ENCODE measurements at places on chromosomes 1 and 21.

DNA sequence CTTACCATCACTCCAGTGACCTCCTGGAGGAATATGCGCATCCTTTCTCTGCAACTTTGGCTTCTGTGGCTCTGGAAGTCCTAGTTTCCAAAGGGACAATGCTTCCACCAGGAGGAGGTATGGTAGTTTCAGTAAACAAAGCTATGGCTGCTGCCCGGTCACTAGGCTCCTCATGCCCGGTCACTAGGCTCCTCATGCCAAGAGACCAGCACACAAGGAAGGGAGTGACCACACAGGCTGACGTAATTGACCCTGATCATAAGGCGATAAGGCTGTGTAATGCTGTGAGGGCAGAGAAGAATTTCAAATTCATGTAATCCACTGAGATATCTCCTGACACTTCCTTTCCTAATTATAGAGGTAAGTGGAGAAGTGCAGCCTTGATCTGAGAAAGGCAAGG, 102.9 kb downstream of the DTL start:
- no peak for DNase-seq

GRCh38 chr1:47992720-47993415, 4.3 kb downstream of the TRABD2B start:
- DNase-seq: no peak

DNA sequence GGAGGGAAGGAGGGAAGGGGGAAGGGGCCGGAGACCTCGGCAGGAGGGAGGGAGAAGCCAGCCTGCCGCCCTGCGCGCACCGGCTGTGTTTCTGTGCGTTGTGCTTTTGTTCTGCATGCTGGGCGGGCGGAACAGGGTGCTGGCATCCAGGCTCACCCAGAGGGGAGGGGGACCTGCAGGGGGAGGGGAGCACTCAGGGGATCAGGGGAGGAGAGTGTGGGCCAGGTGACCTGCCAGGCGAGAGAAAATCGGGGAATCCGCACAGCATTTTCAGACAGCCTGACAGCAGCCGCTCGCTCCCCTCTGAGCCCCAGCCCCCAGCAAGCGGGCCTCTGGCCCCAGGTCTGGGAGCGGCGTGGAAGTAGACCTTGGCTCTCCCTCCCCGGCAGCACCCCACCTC, 54.7 kb downstream of the RIPK4 start:
- no peak for DNase-seq

GRCh38 chr1:14977338-14977931, 176.1 kb upstream of the TMEM51 start:
- no peak for DNase-seq

DNA sequence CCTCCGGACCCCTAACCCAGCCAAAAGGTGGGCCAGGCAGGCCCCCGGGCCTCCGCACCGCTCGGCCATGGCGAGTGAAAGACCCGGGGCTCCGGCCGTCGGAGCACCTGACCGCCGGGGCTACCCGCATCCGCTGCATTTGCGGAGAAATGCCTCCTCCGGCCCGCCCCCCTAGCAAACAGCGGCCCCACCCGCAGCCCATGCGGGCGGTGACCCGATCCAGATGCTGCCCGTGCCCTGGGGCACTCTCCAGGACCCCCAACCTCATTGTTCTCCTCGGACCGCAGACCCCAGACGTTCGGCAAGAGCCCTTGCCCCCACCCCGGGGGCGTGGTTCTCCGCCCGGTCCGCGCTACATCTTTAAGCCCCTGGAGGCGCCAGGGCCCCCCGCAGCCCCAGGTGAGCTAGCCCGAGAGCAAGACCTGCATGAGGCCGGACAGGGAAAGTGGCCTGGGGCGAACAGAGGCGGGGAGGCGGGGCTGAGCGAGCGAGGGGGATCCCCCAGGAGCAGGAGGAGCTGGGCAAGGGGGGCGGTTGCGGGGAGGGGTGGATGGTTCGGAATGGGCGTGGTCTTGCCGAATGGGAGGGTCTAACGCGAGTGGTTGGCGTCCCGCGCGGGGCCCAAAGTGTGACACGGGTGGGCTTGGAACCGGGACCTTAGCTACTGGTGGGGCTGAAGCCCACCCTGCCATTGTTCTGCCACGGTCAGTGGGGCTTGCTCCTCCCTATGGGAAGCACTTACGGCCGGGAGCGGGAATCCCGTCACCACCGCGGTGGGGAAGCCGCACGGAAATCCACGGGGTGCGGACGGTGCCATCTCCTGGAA, 6.3 kb upstream of the CRYBG2 start:
- no peak for DNase-seq

DNA sequence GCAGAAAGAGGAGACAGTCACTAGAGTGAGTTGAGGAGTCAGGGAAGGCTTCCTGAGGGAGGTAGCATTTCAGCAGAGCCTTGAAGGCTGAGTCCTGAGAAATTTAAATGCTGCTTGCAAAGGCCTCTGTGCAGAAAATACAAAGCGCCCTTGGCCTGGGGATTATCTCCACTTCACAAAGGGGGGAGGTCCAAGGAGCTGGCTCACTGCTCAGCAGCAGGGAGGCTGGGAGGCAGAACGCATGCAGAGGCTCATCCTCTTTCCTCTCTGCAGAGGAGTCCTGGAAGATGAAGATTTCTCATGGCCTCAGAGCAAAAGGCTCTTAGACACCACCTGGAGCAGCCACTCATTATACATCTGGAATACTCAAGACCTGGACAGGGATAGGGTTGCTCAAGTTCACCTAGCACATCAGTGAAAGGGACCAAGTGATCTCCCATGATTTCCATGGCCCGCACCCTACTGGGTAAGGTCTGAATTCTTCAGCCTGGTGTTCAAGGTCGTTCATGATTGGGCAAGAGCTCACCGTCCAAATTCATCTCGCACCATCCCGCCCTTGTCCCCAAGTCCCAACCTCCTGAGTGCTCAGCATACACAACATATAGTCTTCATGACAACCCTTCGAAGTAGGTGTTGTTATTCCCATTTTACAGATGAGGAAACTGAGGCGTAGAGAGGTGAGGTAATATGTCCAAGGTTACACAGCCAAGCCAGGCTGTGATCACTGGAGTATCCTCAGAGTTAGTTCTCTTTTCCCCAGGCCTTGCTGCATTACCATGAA, 9.0 kb downstream of the SLC1A7 start:
- no peak for DNase-seq

- no peak for DNase-seq
These were observed 165.0 kb downstream of the RHOU start for GRCh38 chr1:228900099-228900885.

DNA sequence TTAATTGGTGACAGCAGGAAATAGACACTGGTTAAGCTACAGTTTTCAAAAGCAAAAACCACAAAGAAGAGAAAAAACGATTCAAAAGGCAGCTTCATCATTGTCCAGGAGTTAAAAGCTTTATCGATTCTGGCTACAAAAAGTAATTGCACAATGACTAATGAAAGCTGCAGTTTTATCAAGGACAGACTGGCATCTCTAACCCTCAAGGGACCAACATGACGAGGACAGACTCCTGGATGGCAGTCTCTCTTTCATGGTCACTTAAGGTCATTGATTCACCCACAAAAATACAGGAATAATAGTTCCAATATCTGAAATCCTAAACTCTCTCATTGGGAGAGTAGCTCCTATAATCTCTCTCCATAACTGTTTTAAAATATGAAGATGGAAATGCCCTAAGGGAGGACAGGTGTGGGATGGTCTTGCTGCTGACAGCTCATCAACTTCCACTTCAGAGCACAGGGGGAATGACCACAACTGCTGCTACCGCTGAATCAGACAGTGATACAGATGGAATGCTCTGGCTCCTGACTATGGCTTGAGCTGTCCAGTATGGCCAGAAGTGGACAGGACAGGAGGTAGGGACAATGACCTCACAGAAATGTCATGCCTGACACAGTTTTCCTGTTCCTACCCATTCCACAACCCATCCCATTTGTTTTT, 17.4 kb upstream of the CPLANE2 start:
- DNase-seq: no peak

GRCh38 chr1:244302876-244303609, 148.7 kb downstream of the ADSS2 start:
- no peak for DNase-seq

- DNase-seq: no peak
These were observed 10.2 kb upstream of the HENMT1 start for GRCh38 chr1:108671143-108671542.

DNA sequence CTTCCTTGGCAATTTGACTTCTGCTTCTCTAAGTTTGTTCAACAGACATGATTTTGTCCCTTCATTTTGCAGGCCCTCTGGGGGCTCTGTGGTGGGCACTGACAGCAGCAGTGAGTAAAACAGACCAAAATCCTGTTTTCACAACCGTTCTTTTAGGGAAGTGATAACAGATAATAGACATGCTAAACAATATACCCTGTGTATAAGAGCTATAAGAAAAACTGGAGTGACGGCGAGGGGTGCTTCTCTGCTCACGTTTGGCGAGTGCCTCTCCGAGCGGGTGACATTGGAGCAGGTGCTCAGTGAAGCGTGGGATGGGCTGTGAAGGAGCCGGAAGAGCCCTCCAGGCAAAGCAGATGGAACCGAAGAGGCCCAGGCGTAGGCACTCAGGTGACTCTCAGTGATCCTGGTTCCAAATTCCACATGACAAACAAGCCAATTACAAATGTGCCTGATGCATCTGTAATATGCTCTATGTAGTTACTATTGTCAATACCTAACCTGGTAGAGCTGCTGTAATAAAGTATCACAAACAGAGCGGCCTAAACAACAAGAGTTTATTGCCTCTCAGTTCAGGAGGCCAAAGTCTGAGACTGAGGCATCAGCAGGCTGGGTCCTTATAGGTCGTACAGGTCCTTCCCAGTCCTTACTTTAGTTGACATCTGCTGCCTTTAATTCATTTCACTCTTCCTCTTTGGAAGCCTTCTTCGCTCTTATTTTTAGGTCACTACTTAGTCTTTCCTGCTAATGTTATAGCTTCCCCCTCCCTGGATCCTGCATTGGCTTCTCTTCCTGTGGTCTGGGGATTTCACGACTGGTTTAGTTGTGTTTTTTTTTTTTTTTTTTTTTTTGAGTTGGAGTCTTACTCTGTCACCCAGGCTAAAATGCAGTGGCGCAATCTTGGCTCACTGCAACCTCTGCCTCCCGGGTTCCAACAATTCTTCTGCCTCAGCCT, 20.1 kb downstream of the OR2B11 start:
- DNase-seq: no peak

DNA sequence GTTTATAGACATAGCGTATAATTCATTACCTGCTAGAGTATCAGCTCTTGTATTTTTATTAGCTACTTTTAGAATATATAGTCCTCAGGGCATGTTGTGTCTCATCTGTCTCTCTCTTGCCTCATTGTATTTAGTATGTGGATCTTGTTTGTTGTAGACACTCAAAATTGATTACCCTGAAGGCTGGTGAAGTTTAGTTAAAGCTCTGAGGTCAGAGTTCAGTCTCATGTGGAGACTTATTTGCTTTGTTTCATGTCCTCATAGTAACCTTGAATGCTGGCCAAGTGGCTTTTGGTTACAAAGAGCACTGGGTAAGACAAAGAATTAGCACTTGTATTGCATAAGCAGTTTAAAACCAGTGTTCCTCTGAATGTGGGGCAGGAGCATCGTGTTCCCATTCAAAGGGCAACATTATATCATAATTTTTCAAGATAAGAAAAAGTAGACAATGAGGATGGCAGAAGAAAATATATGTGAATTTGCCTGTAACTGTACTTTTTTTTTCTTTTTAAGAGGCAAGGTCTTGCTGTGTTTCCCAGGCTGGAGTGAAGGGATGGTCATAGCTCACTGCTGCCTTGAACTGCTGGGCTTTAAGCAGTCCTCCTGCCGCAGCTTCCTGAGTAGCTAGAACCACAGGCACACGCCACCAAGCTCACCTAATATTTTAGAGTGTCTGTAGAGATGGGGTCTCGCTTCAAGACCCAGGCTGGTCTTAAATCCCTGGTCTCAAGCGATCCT, 17.4 kb downstream of the CNST start:
- DNase-seq: no peak

DNA sequence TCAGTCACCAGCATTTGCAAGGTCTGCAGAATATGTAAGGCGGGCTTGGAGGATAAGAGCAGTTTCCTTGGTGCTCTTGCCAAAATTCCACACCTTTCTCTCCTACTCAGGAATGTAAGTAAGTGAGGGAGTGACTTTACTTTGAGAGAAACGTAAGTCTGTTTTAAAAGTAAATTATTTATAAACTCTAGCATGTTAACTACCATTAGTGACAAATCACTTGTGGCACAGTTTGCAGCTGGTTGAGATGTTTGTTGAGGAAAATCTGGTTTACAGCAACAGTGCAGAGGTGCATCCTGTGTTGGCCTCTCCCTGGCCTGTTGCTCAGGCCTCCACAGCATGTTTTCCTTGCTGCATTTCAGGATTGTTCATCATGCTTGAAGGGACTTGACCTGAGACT, 8.5 kb downstream of the CGN start:
- DNase-seq: no peak

DNA sequence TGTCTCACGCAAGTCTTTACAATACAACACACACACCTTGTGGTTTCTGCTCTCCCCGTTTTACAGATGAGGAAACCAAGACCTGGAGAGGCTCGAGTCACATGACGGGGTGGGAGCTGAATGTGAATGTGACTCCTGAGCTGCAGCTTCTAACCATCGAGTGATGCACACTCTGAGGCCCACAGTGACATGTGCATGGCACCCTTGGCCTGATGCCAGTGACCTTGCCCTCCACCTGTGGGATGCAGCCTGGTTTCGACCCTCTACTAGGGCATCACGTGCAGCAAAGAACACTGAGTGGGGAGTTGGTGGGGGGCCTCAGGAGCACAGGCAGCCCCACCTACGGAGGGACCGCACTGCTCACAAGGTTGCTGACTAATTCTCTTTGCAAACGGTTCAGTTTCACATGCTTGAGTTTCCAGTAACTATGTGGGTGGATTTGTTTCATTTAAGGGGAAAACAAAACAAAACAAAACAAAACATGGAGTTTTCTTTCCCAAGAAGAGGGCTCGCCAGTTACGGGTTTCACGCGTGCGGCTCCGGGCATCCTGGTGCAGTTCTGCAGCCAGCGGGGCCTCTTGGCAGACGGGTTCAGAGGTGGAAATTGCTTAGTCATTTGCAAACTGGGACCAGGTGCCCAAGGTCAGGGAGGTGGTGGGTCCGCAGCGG, 22.9 kb downstream of the SPSB1 start:
- no peak for DNase-seq

DNA sequence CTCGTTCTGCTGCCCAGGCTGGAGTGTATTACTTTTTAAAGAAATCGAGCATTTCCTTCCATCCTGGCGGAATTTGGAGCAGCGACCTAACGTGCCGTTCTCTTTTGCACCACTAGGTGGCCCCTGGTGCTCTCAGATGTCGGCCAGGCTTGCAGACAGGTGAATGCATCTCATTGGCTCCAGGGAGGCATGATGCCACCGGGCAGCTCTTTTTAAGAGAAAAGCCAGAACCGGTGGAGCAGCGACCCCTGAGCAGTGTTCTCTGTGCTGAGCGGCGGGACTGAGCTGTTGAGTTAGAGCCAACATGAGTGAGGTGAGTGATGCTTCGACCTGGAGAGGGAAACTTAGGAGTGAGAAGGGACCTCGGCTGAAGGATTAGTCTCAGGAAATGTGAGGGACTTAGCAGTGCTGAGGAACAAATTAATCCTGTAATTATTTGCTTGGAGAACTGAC, at the start of gene PCP4:
PCP4 (plus strand) TSS at position 241 of the 453 bp plus-strand sequence; CDS start at position 305, 64 bp downstream.
- DNase-seq: peak; percentile 5

DNA sequence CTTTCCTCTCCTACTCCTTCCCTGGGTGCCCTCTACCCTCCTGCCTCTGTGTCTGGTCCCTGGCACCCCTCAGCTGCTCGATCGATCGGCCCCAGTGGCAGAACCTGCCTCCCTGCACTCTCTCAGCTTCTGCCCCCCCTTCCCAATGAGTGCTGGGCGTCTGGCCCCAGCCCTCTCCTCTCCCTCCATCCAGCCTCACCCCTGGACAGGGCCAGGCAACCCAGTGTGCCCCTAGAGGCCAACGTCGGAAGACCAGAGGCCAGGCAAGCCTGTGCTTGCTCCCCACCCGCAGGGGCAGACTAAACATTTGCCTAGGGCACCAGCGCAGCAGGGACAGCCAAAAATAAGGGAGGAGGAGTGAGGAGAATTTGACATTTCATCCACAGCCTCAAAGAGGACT, 43.5 kb downstream of the LGR6 start:
- DNase-seq: no peak

All from stimulated activated CD4-positive, alpha-beta T cell treated with anti-CD3 and anti-CD28 coated beads, Interleukin-1b, Interleukin-23, amount 100 ng/mL, for 24 hours (primary cell).